ENCODE measurements at places on chromosomes 2 and 18. TPM values are rescaled to one million over a fixed set of nuclear protein-coding genes. Genes with fewer than 3 reads are reported as not detected.

IMMT gene
- total RNA-seq, result 41.0 TPM

NAT8 gene
- not detected for total RNA-seq

PPM1G gene
- 113 TPM for total RNA-seq

AMER3 gene
- total RNA-seq, result not detected

Measured in bladder microvascular endothelial cell (primary cell).